ENCODE measurements at places on chromosomes 11 and 22.
A peak's percentile ranks its signal among the peaks of the same experiment; 100 is the strongest.

- DNase-seq: no peak
These were observed 11.7 kb downstream of the APIP start for GRCh38 chr11:34904421-34904955.

GRCh38 chr22:21791635-21792625 is 56.3 kb upstream of the YPEL1 start:
- no peak for DNase-seq

DNA sequence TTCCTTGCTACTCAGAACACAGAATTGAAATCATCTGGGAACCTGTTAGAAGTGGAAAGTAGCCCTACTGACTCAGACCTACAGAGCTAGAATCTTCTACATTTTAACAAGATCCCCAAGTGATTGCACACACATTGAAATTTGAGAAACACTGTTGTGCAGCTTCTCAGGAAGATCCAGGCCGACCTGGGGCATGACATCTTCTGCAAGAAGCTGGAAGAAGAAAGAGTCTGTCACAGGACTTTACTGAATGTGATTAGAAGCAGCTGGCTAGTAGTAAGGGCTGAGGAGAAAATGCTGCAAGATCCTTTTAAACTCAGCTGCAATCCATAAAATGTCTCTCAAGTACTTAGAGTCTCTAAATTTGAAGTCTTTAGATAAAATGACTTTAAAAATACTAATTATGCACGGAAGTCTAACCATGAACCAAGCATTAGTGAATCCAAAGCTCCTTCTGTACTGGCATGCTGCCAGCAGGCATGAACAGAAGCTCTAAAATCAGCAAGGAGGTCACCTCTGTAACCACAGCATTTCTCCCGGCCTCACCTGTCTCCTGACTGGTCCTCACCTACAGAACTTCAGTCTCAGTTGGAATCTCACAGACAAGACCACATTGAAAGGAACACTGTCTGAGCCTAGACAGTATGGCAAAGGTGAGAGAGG is 85.0 kb downstream of the SERGEF start:
- DNase-seq: peak; percentile 82

DNA sequence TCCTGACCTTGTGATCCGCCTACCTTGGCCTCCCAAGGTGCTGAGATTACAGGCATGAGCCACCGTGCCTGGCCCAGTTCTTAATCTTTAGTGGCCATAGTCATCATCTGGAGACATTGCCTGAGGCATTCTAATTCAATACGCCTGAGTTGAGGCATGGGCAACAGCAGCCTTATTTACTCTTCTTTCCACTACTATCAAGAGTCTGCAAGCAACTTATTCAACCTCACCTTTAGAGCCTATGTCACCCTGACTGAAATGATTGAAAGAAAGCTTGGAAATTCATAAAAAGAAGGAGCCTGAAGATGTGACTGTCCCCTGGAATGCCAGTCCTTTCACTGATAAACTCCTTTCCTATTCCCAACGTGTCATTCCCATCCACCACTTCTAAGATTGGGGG is 15.8 kb upstream of the PAFAH1B2 start:
- no peak for DNase-seq

DNA sequence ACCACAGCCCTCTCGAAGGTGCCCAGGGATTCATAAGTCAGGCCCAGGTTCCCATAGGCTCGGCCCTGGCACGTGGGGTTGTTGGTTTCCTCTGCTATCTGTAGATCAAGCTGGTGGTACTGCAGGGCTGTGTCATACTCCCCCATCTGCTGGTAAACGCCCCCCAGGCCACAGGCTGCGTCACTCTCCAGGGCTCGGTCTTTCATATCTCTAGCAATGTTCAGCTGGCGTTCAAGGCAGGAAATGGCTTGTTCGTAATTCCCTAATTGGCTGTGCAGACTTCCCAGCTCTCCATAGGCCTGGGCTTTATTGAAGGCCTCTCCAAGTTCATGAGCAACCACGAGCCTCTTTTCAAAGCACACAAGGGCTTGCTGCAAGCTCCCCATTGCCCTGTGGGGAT is 186.4 kb upstream of the PITPNB start:
- no peak for DNase-seq

DNA sequence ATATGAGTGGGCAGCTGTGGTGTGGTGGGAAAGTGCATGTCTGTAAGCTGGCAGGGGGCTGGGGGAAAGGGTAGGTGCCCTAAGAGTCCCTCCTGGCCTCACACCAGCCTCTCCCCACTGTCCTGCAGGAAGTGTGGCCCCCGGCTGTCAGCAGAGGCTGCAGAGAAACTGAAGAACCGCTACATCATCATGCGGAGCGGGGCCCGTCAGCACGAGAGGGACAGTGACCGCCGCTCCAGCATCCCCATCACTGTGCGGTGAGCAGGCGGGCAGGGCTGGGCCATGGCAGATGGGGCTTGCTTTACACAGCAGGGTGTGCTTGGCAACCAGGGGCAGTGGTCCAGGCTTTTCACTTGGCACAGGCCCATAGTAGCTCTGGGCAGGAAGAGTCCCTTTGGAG is 19.8 kb downstream of the MCM5 start:
- no peak for DNase-seq

- peak; percentile 44 for DNase-seq
These were observed 9.7 kb upstream of the APOL4 start for GRCh38 chr22:36211237-36211861.

DNA sequence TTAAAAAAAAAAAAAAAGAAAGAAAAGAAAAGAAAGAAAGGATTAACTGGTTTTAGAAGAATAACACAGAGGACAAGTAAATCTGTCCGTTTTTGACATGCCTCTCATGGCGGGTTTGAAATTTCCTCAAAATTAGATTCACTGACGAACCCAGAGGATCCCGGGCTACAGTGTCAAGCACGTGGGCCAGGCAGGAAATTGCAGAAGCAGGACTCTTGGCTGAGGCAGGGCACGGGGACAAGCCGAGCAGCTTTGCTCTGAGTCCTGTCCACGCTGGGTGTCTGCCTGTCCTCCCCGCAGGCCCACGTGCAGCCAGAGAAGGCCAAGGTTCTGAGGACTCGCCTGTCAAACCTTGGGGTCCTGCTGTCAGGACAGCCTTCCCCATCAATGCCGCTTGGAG is 24.7 kb downstream of the GAL start:
- DNase-seq: no peak

GRCh38 chr11:65898656-65899355 is 1.4 kb downstream of the FOSL1 start:
- DNase-seq: peak; percentile 62

DNA sequence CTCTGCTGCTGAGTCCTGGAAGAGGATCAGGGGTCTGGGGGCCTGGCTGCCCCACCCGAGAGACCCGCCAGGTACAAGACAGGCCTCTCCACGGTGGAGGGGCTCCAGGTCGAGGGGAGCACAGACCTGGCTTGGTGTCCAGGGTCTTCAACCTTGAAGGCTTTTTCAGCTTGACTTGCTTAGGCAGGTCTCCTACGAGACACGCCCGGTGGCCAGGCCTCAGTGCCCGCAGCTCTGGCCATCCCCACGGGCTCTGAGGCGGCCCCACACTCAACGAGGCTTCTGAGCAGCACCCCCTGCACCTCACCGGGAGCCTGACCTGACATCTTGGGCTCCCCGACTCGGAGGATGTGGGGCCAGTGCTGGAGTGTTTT is 6.6 kb upstream of the PLXNB2 start:
- DNase-seq: no peak

GRCh38 chr22:27558658-27559371 is 242.7 kb downstream of the MN1 start:
- no peak for DNase-seq

DNA sequence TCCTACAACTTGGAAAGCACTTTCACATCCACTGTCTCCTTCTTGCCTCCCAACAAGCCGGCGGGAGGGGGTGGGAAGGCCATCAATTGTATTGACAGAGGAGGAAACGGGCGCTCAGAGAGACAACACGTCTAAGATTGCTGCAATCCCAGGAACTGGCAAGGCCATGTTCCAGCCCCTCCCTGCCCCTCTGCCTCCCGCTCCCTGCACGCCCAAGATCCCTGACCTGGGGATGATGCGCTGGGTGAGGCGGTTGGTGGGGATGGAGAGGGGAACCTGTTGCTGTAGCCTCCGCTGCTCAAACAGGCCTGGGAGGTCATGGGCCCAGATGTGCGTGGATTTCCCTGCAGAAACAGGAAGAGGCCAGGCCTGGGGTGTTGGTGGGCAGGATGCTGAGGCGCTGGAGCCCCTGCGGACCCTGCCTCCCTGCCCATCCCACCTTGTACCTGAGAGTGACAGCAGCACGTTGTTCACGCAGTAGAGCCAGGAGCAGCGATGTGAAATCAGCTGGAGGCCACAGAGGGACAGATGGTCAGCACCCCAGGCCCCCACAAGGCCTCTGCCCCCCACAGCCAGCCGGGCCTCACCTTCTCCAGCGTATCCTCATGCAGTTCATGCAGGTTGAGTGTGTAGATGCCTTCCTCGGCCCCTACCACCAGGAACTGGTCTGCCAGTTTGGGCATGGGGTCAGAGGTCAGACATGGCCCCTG is 6.8 kb downstream of the MAP4K2 start:
- no peak for DNase-seq

GRCh38 chr22:41048791-41049717 is 43.3 kb upstream of the EP300 start:
- DNase-seq: peak; percentile 78

- DNase-seq: no peak
These were observed 72.4 kb downstream of the KIAA1671 start for GRCh38 chr22:25024895-25025294.

DNA sequence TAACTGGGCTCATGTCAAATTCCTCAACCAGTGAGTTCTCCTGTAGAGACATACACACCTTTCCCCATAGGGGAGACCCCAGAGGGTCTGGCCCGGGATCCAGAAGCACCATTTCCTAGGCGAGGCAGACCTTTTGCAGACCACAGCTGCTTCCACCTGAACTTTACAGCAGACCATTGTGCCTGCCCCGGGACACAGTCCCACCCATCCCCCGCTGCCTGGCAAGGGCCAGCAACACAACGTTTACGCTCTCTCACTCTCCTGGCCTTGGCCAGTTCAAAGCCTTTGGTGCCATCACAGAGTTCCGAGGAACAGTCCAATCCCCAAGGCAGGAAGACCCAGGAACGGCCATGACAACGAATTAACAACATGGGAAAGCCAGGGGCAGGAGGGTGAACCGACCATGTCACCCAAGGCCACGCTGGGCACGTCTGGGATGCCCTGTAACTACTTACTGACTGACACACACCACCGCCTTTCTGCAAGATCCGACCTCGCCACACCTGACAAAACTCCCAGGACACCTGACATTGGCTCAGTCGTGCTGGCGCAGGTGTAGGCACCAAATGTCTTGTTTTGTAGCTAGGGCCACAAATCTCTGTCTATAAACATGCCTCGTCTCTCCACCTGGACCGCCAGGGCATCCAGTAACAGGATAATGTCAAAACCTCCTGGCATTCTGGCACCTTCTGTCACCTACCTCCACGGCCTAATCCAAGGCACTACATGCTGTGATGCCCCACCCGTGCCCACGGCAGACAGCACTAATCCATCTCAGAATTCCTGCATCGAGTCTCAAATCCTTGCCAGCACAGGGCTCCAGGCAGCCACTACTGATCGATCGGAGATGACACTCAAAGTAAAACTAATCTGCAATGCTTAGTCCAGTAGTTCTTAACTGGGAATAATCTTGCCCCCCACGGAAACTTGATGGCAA is 51.3 kb downstream of the MYH9 start:
- no peak for DNase-seq

DNA sequence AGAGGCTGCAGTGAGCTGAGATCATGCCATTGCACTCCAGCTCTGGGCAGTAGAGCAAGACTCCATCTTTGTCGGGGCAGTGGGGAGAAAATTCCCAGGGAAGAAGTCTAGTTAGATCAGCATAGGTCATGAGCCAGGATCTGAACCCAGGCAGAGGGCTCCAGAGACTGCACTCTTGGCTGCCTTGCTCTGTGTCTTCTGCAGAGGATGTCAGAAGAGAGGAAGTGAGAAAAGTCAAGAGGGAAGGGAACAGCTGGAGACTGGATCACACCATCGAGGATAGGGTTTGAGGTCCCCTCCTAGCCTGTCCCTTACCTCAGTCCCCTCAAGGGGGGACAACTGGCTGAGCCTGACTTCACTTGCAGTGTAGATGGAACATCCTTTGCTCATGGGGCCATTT is 5.8 kb downstream of the MYOD1 start:
- no peak for DNase-seq

DNA sequence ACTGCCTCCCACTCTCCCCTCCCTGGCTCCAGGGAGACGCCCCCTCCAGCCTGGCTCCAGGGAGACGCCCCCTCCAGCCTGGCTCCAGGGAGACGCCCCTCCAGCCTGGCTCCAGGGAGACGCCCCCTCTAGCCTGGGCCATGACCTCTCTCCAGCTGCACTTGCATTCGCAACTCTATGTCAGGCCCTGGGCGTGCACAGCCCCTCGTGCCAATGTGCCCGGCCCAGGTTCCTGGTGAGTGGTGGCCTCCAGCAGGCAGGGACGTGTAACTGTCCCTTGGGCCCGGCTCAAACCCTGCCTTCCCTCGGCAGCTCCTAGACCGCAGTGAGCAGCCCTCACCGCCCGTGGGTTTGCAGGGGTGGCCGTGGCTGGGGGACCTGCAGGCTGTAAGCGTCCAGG is 6.9 kb downstream of the MUC6 start:
- no peak for DNase-seq

GRCh38 chr11:118398791-118399559 is 2.4 kb upstream of the ATP5MG start:
- DNase-seq: no peak

GRCh38 chr11:1160231-1161101 is 2.7 kb downstream of the MUC5AC start:
- no peak for DNase-seq

- no peak for DNase-seq
These were observed at the start of gene APLNR for GRCh38 chr11:57237204-57237681. APLNR (minus strand) TSS chr11:57237250; CDS start chr11:57237004, 246 bp downstream.

DNA sequence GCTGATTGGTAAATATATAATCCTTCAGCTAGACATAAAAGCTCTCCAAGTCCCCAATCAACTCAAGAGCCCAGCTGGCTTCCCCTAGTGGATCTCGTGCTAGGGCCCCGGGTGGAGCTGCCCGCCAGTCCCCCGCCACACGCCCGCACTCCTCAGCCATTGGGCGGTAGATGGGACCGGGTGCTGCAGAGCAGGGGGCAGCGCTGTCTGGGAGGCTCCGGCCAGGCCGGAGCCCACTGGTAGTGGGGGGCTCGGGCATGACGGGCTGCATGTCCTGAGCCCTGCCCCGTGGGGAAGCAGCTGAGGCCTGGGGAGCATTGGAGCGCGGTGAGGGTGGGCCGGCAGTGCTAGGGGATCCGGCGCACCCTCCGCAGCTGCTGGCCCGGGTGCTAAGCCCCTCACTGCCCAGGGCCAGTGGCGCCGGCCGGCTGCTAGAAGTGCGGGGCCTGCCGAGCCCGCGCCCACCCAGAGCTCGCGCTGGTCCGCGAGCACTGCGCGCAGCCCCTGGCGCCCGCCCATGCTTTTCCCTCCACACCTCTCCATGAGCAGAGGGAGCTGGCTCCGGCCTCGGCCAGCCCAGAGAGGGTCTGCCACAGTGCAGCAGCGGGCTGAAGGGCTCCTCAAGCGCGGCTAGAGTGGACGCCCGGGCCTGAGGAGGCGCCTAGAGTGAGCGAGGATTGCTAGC is 1680.6 kb upstream of the RAG2 start:
- DNase-seq: no peak

DNA sequence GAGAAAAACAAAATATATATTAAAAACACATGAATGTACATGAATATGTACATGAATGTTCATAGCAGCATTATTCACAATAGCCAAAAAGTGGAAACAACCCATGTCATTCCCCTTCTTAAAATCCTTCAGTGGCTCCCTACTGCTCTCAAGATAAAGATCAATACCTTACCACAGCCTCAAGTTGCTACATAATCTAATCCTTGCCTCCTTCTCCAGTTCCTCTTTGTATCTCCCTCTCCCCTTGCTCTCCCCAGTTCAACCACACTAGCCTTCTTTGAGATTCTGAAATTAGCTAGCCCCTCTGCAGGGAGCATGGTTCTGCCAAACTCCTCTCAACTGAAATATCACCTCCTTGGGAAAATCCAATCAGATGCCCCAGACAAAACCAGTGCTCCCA is 28.1 kb downstream of the MTMR2 start:
- DNase-seq: no peak

Data from AG10803 (cell line).